ENCODE measurements at places on chromosomes 6 and 20.

DNA sequence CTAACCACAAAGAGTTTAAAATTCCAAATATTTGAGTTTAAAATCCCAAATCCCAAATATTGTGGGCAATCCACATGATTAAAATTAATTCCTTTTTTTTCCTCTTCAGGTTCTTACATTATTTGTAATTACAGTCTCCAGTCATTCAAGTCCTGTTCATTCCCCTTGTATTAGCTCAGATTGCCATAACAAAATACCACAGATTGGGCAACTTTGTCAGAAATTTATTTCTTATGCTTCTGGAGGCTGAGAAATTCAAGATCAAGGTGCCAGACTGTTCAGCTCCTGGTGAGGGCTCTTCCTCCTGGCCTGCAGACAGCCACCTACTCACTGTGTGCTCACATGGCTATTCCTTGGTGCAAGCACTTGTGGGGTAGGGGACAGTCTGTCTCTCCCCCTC is 105.5 kb downstream of the ARMC2 start:
- DNase-seq = no peak

DNA sequence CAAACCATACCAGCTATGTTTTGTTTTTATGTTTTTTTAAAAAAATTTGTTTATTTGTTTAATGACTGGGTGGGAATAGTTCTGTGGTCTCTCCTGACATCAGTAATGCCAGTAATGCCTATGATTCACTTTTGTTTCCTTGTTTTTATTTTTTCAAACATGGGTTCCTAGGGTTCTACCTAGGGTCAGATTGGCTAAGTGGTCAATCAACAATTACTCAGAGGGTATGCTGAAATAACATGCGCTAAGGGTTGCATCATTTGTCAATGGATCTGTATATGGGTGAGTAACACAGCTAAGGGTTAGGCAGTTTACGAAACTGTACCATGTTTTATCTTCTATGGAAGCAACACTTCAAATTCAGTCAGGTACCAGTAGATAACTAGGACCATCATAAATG is 583.8 kb upstream of the GJE1 start:
- DNase-seq = no peak

DNA sequence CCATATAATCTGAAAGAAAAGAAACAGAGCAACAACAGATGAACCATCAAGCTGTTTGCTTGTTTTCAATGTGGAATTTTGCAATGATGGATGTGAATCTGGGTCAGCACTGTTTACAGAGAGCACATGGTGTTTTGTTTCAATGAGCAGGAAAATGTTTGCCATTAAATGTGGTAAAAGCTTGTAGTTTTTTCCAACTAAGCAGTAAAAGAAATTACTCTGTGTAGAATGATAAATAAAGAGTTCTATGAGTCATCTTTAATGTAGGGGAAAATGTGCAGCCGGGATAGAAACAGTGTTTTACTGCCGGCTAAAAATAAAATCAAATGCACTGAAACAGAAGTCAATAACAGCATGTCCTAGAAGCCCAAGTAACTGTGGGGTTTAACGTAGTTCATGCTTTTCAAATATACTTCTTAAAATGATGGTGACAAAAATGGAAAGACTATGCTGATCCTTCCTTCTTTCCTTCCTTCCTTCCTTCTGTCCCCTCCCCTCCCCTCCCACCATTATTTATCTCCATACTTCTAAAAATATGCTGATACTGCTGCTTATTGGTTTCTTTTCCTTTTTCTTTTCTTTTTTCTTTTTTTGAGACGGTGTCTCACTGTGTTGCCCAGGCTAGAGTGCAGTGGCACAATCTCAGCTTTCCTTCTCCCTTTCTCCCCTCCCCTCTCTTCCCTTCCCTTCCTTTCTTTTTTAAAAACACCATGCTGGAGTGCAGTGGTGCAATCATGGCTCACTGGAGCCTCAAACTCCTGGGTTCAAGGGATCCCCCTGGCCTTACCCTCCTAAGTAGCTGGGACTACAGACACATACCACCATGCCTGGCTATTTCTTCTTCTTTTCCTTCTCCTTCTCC is 6.3 kb upstream of the NAA20 start:
- peak; percentile 44 for DNase-seq

DNA sequence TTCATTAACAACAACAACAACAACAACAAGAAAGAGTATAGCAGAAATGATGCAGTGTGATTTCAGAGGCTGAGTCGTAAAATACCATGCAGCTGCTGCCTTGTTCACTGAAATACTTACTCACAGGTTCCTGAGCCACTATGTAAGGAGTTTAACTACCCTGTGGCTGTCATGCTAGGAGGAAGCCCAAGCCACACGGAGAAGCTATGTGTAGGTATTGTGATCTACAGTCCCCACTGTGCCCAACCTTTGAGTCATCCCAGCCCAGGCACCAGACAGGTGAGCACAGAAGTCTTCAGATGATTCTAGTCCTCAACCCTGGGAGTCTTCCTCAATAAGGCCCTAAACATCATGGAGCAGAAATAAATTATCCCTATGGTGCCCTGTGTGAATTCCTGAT is 14.6 kb upstream of the RALY start:
- DNase-seq = no peak

GRCh38 chr6:106421496-106421895 is 61.0 kb downstream of the CRYBG1 start:
- DNase-seq = no peak

DNA sequence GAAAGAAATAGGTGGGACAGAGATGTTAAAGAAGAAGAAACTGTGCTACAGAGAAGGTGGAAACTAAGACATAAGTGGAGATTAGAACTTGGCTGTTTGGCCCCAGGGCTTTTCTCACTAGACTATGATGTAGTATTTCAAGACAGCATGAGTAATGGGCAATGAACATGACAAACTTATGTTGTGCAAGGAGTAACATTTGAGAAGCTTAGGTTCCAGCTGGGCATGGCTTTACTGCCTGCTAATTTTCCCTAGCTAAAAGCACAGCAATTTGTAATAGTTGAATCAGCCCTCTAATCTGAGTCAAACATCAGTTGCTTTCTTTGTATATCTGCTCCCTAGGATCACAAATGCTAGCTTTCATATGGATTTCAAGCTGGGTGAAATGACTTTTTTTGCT is 294.3 kb upstream of the BMP2 start:
- no peak for DNase-seq

DNA sequence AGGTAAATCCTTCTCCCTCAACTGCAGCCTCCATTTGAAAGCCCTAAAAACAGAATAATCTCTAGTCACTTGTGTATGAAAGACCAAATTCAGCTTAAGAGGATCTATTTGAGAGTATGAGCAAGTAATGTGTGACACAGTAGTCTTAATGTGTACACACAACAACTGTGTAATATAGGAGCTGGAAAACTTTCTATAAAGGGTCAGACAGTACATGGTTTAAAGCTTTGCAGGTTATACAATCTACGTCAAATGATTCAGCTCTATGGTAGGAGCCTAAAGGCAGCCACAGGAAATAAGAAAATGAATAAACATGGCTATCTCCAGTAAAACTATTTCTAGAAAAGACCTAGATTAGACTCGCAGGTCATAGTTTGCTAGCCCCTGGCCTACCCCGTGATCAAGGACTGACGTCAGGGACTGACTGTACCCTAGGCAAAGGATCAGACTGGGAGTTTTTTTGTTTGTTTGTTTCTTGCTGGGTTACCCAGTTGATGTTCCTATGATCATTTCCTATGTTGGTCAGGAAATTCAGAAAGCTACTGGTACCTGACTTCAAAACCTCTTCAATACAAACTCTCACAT is 39.7 kb downstream of the BTBD9 start:
- no peak for DNase-seq

DNA sequence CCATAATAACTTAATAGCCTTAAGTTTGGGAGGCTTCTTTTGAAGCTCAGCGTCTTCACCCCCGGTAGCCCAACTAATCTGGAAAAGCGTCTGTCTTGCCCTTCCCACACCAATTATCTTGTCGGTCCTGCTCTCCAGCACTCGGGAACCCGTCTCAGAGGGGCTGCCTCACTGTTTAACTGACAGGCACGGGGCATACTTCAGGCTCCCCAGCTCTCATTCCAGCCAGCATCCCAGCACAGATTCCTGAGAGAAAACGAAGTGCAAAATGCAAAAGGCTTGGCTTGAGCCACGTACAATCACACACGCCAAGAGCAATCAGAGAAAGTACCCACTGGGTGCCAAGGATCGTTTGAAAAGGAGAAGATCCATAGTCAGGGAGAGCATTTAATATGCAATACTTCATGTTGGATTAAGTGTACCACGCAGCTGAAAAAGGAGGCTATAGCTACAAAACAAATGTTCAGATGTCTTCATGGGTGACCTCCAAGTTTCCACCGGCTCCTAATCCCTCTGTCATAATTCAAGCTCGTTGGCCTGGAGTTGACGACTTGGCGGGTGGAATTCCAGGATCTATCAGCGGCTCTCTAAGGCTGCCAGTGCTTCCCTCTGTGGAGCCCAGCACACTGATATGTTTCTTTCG is 53.7 kb upstream of the STX16 start:
- DNase-seq = no peak

- DNase-seq = no peak
These were observed 9.6 kb downstream of the CLDN20 start for GRCh38 chr6:155273431-155273830.

DNA sequence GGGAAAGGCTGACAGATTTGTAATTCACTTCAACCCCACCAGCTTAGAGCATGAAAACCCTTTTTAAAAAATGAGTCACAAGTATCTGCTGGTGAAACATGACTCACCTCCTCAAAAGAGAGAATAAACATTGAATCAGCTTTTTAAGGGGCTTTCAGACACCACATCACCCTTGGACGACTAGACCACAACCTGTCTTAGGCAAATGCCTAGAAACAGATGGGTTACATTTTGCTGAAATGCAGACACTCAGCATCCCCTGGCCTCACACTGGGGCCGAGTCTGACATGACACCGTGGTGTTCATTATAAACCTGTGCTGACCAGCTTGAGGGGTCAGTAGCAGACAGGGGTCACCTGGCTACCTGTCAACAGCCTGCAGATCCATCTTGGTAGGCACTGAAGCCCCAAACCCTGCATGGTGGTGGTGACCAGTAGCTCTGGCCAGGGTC is 175.3 kb upstream of the CST7 start:
- DNase-seq = no peak

GRCh38 chr6:21198032-21198640 is 395.4 kb upstream of the SOX4 start:
- DNase-seq = no peak

DNA sequence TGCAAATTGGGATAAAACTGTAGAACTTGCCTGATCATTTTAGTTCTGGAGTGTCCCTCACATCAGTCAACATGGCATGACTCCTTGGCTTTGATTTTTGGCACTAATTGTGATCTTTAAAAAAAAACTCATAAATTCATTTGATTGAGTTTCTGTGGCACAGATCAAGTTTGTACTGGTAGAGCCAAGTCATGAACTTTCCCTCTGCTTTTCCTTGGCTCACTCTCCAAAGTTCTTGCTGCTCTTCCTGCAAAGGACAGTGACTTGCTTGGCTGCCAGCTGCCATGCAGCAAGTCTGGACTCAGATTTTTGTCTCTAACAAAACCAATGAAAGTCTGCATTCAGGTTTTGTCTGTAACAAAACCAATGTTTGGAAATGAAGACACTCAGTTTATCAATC is 115.5 kb downstream of the RFX6 start:
- DNase-seq = no peak

GRCh38 chr20:18511571-18511970 is 3.8 kb downstream of the SEC23B start:
- DNase-seq = no peak

DNA sequence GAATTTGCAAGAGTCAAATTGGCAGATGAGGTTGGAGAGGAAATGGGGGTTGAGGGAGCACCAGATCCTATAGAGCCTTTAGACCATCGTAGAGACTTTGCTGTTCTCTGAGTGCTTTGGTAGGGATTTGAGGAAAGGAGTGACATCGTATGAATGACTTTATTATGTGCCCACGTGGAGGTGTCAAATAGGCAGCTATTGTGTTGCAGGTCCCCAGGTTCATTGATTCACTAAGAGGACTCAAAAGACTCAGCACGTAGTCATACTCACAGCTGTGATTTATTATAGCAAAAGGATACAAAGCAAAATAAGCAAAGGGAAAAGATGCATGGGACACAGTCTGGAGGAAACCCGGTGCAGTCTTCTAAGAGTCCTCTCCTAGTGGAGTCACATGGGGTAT is 2.2 kb downstream of the MTRES1 start:
- DNase-seq = no peak

GRCh38 chr6:128275030-128275429 is 245.4 kb downstream of the PTPRK start:
- DNase-seq = no peak

DNA sequence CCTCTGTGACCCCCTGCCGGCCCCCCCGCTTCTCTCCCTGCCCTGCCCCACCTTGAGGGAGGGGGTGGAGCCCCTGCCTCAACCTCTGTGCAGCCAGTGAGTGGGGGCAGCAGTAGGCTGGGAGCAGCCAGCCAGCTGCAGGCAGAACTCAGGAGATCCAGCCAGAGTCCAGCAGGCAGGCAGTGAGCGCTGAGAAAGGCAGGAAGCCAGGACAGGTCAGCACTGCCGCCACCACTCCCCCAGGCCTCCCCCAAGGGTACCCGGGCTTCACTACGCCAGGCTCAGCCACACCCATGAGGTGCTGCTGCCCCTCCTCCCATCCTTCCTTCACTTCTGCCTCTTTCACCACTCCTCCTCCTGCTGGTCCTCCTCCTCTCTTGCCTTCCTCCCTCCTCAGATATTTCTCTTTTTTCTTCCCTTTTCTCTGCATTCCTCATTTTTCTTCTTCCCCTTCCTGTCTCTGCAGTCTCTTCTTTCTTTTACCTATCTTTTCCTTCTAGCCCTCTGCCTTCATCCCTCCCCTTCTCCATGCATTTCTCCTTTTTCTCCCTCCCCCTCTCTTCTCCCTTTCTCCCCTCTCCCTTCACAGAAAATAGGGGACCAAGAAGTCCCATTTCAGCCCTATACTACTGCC is 11.5 kb downstream of the TMEM63B start:
- no peak for DNase-seq

- DNase-seq = no peak
These were observed 25.3 kb downstream of the TBC1D7 start for GRCh38 chr6:13302751-13303667.

- peak; percentile 74 for DNase-seq
These were observed 64.4 kb downstream of the GTF2H5 start for GRCh38 chr6:158232316-158233213.

All from SHP77 (cell line).